ENCODE measurements at places on chromosomes 5 and 9. TPM values are rescaled to one million over a fixed set of nuclear protein-coding genes. Genes with fewer than 3 reads are reported as not detected.

CCDC180 gene
- total RNA-seq = 0.98 TPM

GRCh38 chr9:121358751-121359150, 11.3 kb downstream of the STOM start:
- DNase-seq = no peak
- no peak overlapping the region for H3K4me3 ChIP-seq
- peaks cover 97% of the 10 kb centered on the region for H3K4me1 ChIP-seq
- H3K27me3 ChIP-seq = no peaks in the 10 kb centered on the region

GRCh38 chr5:3994628-3995027, 399.0 kb downstream of the IRX1 start:
- no peaks in the 10 kb centered on the region for H3K27me3 ChIP-seq
- no peaks in the 10 kb centered on the region for H3K36me3 ChIP-seq
- H3K27ac ChIP-seq = peak overlapping the region; percentile 52
- peaks cover 15% of the 10 kb centered on the region for H3K4me1 ChIP-seq
- H3K4me3 ChIP-seq = no peak overlapping the region

DNA sequence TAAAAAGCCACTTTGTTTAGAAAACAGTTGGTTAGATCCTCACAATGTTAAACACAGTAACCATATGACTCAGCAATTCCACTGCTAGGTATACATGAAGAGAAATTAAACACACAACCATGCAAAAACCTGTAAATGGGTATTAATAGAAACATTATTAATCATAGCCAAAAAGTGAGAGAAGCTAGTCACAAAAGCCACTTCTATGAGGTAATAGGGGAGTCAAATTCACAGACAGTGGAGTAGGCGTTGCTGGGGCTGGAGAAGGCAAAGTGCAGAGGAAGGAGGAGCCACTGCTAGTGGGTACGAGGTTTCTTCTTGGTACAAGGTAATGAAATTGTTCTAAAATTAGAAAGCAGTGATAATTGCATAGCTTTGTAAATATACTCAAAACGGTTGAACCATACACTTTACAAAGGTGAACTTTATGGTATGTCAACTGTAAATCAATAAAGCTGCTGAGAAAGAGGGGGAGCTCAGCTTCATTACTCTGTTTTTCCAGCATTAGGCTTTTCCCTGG, 364.4 kb downstream of the GADD45G start:
- no peak overlapping the region for H3K4me3 ChIP-seq
- H3K36me3 ChIP-seq = no peaks in the 10 kb centered on the region
- no peaks in the 10 kb centered on the region for H3K27me3 ChIP-seq
- DNase-seq = no peak

PCDHGA7 gene
- 4.9 TPM for total RNA-seq

DNA sequence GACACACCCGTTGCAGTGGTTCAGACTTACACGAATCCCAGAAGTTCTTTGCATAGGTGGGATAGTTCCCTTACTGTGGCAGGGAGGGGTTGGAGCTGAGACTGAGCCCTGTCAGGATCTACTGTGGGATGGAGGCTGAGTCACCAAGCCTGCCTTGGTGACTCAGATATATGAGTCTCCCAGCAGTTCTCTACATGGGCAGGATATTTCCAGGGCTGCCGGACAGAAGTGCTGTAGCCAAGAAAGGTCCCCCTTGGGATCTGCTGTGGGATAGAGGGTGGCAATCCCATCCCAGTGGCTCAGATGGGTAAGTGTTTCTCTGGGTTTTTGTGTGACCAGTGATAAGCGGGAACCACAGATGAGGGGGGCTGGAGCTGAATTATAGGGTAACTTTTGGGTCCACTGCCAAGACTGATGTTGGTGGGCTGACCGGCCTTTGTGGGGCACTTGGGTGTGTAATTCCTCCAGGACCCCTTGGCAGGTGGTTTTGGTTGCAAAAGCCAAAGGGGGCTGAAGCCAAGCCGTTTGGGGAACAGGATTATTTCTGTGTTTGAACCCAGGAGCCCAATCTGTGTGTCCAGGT, 18.7 kb downstream of the XRCC4 start:
- H3K4me1 ChIP-seq = peaks cover 5% of the 10 kb centered on the region
- H3K27me3 ChIP-seq = no peaks in the 10 kb centered on the region
- H3K36me3 ChIP-seq = no peaks in the 10 kb centered on the region
- no peak for DNase-seq
- no peak overlapping the region for H3K4me3 ChIP-seq

- DNase-seq = no peak
- no peak overlapping the region for H3K27ac ChIP-seq
Observed at GRCh38 chr9:93048566-93049448, 9.7 kb upstream of the SUSD3 start.

SLC45A2 gene
- total RNA-seq = not detected

DNA sequence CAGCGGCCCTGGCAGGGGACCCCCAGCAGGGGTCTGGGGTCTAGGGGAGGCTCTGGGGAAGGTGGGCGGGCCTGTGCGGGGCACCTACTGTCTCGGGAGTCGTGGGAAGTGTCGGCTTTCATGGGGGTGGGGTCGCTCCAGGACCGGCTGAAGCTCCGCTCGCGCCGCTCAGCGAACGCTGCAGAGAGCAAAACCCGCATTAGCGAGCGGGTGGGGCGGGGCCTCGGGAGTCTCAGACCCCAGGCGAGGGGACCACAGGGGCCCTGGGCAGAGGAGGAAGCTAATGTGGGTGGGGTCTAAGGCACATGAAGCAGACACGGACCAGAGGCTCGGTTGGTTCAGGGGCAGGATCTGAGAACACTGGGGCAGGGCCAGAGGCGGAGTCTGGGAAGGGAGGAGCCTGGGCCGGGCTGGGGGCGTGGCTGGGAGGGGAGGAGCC, 5.5 kb downstream of the NSMF start:
- no peaks in the 10 kb centered on the region for H3K27me3 ChIP-seq
- DNase-seq = no peak
- H3K4me3 ChIP-seq = peak overlapping the region; percentile 5
- no peak overlapping the region for H3K27ac ChIP-seq
- H3K4me1 ChIP-seq = peaks cover 30% of the 10 kb centered on the region

GARNL3 gene
- total RNA-seq = 8.9 TPM

DNA sequence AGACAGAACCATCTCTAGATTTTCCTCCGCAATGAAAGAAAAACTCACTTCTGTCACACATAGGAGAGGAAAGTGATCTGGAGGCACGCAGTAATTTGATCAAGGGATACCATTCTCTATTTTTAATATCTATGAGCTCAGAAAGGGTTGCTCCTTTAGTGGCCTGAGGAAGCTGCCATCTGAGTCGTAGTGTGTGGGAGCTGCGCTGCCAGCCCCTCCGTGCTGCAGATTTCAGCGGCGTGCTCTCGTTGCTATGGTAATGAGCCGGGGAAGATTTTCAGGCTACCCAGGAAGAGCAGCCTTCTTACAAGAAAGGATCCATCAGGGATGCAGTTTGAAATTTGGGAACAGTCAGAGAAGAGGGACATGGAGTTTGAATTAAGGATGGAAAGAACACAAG, 17.1 kb upstream of the GOLM1 start:
- no peaks in the 10 kb centered on the region for H3K4me1 ChIP-seq
- no peak overlapping the region for H3K27ac ChIP-seq
- H3K4me3 ChIP-seq = no peak overlapping the region
- DNase-seq = no peak
- H3K36me3 ChIP-seq = no peaks in the 10 kb centered on the region
- no peaks in the 10 kb centered on the region for H3K27me3 ChIP-seq

GRCh38 chr5:143843461-143843860, 31.5 kb downstream of the HMHB1 start:
- H3K36me3 ChIP-seq = no peaks in the 10 kb centered on the region
- no peak overlapping the region for H3K27ac ChIP-seq
- no peaks in the 10 kb centered on the region for H3K4me1 ChIP-seq
- H3K4me3 ChIP-seq = no peak overlapping the region

DNA sequence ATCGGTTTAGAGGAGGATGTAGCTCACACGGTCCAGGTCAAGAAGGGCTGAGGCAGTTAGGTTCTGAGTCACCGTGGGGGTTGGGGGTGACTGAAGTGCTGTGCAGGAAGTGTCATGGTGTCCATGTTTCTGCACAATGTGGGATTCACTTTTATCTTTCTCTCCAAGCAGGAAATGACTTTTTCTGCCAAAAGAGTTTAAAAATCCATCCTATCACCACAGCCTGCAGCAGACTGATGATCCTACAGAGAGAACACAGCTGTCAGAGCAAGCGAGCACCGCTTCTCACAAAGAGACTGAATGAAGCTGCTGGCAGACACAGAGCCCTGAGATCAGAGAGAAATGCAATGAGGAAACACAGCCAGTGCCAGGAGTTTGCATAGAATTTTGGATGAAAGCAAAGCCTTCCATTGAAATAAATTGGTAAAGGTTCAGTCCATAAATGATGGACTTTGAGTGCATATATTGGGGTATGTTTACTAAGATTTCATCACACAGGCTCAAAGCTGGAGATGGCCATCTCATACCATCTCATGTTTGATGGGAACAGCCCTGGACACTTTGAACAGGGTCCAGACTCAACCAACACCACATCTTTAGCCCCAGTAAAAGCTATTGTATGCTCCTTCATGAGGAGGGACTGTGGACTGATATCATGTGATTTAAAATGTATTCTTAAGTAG, 213.9 kb upstream of the FBXL7 start:
- H3K4me1 ChIP-seq = no peaks in the 10 kb centered on the region
- no peak overlapping the region for H3K27ac ChIP-seq
- no peak for DNase-seq
- no peak overlapping the region for H3K4me3 ChIP-seq

PLPP7 gene
- total RNA-seq = 124 TPM

DNA sequence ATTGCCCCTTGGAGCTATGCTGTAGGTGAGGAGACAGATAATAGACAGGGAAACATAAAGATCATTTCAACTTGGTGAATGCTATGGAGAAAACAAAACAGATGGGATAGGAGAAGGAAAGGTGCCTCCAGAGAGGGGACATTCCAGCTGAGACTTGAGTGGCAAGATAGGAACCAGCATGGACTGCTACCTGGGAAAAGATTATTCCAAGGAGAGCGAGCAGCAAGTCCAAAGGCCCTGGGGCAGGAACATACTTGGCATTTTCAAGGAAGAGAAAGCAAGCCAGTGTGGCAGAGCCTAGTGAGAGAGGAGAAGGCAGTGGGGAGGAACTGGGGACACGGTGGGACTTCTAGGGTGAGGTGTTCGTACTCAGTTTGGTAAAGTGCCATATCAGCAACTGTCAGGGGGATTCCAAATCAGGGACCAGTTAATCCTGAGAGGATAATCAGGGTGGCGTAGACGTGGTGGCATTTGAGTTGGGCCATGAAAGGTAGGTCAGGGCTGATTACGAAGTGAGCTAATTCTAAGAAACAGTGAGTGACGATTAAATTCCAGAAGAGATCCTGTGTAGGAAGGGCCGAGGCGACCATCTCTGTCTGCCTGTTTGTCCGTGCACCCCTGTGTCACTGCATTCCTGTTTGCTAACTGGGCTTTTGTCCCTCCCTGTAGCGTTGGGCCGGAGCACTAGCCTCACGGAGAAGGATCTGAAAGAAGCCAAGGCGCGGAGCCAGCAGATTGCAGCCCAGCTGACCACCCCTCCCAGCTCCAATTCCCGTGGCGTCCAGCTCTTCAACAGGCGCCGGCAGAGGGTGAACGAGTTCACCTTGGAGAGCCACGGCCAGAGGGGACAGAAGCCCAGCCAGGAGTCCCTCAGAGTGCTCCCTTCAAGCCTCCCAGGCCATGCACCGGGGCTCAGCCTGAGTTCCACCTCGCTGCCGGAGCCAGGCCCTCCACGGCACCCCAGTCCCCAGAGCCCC, 7.1 kb downstream of the SYNPO start:
- H3K36me3 ChIP-seq = peaks cover 46% of the 10 kb centered on the region
- peak; percentile 89 for DNase-seq
- H3K4me1 ChIP-seq = no peaks in the 10 kb centered on the region
- H3K27me3 ChIP-seq = no peaks in the 10 kb centered on the region

- H3K27ac ChIP-seq = peak overlapping the region; percentile 72
- peak overlapping the region; percentile 57 for H3K4me3 ChIP-seq
- H3K27me3 ChIP-seq = peaks cover 14% of the 10 kb centered on the region
Observed at GRCh38 chr5:37838933-37839341, 904 bp downstream of the GDNF start.

PIP5KL1 gene
- 0.20 TPM for total RNA-seq

GRCh38 chr9:96187151-96187555, 114.8 kb downstream of the HSD17B3 start:
- H3K4me1 ChIP-seq = peaks cover 5% of the 10 kb centered on the region
- no peaks in the 10 kb centered on the region for H3K27me3 ChIP-seq
- no peak overlapping the region for H3K27ac ChIP-seq
- H3K36me3 ChIP-seq = no peaks in the 10 kb centered on the region

DNA sequence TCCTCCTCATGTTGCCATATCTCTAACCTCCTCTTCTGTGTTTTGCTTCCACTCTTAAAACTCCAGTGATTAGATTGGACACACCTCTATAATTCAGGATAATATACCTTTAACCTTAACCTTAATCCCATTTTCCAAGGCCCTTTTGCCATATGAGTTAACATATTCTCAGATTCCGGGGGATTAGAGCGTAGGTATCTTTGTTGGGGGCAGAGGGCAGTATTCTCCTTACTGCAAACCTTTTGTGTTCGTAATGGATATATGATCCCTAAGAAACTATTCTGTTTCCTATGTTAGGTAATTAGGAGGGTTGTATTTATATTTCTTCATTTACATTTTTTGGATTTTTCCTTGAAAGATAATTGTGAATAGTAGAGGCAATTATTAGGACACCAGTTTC, 99.5 kb downstream of the VPS13A start:
- no peaks in the 10 kb centered on the region for H3K27me3 ChIP-seq
- no peak overlapping the region for H3K4me3 ChIP-seq
- DNase-seq = no peak
- H3K27ac ChIP-seq = no peak overlapping the region
- H3K4me1 ChIP-seq = no peaks in the 10 kb centered on the region
- H3K36me3 ChIP-seq = peaks cover 1% of the 10 kb centered on the region

EQTN gene
- not detected for total RNA-seq

GRCh38 chr5:153613144-153613543, 122.7 kb downstream of the GRIA1 start:
- H3K4me1 ChIP-seq = no peaks in the 10 kb centered on the region
- DNase-seq = no peak
- no peak overlapping the region for H3K4me3 ChIP-seq
- no peaks in the 10 kb centered on the region for H3K27me3 ChIP-seq

- H3K4me1 ChIP-seq = no peaks in the 10 kb centered on the region
- H3K4me3 ChIP-seq = no peak overlapping the region
- H3K27me3 ChIP-seq = no peaks in the 10 kb centered on the region
- no peak for DNase-seq
- no peaks in the 10 kb centered on the region for H3K36me3 ChIP-seq
- no peak overlapping the region for H3K27ac ChIP-seq
Observed at GRCh38 chr9:81390792-81391456, 298.4 kb downstream of the TLE1 start.

- no peaks in the 10 kb centered on the region for H3K36me3 ChIP-seq
- no peak overlapping the region for H3K27ac ChIP-seq
- DNase-seq = no peak
- no peaks in the 10 kb centered on the region for H3K27me3 ChIP-seq
- no peak overlapping the region for H3K4me3 ChIP-seq
Observed at GRCh38 chr5:174825587-174825986, 101.2 kb downstream of the MSX2 start.

GRCh38 chr5:142740474-142741242, 29.5 kb upstream of the ARHGAP26 start:
- H3K27me3 ChIP-seq = no peaks in the 10 kb centered on the region
- no peaks in the 10 kb centered on the region for H3K36me3 ChIP-seq
- H3K27ac ChIP-seq = no peak overlapping the region

COL27A1 gene
- 2.7 TPM for total RNA-seq

FAXDC2 gene
- 24.6 TPM for total RNA-seq

GRCh38 chr9:17863213-17863883, 284.5 kb downstream of the SH3GL2 start:
- no peak for DNase-seq
- peaks cover 4% of the 10 kb centered on the region for H3K4me1 ChIP-seq
- H3K36me3 ChIP-seq = no peaks in the 10 kb centered on the region
- no peak overlapping the region for H3K27ac ChIP-seq
- no peak overlapping the region for H3K4me3 ChIP-seq

Measured in right atrium auricular region (tissue), 2 donors.